ENCODE measurements at places on chromosomes 11 and 22. TPM values are rescaled to one million over a fixed set of nuclear protein-coding genes. Genes with fewer than 3 reads are reported as not detected.

DNA sequence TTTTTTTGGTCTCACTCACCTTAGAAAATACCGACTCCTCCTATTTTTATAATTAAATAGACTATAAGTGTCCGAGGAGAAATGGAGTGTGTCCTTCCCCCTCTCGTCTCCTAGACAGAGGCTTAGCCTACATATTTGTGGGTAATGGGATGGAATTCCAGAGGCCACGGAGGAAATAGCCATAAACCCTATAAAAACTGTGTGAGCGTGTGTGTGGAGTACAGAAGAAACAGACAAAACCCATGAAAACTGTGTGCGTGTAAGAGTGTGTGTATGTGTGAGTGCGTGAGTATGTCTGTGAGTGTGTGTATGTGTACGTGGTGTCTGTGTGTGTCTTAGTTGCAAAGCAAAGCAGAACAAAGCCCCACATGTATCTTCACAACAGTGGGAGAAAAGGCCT lies 883.5 kb downstream of the OPCML start:
- no peak for DNase-seq

DNA sequence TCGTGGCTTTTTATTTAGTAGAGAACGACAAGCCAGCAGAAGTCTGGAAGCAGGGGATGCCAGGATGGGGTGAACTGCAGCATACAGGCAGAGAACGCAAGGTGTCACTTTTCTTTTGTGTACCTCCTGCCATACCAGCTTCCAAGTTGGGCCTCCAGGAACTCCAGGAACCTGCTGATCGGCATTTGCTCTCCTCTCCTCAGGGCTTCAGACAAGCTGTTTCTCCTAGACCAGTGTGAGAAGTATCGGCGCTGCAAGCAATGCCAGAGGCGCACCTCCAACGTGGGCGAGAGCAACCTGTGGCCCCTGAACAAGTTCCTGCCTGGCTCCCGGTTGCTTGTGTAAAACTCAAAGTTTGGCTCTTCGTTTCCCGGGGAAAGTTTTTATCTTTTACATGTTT lies 47.7 kb downstream of the CCDC81 start:
- DNase-seq: no peak

The TNNT3 gene
- 0.09 TPM for polyA plus RNA-seq

The NAALAD2 gene
- not detected for polyA plus RNA-seq

DNA sequence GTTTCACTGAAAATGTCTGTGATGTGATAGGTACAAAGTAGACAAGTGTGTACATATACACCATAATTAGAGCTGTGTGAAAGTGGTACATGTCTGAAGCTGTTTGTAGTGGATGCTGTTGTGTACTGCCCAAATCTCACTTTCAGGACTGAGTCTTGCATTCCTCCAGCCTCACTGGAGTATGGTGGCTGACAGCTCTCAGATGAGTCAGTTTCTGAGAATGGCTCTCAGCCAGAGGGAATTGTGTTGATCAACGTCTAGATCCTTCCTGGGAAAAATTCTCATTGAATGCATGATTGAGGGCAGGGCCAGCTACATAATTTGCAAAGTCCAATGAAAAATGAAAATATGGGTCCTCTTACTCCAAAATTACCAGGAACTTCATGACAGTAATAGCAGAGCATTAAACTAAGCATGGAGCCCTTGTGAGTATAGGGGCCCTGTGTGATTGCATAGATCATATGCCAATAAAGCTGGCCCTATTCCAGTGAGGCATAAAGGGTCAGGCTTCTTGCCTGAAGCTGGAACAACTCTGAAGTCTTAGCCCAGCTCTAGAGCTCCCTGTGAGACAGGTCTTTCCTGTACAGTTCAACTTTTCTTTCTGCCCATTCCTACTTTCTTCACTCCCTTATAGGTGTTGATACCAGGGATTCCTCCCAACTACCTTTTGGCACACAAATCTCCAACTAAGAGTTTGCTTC lies 10.8 kb upstream of the CYP2R1 start:
- DNase-seq: no peak

GRCh38 chr11:74849525-74850391 lies 99.1 kb downstream of the XRRA1 start:
- no peak for DNase-seq

DNA sequence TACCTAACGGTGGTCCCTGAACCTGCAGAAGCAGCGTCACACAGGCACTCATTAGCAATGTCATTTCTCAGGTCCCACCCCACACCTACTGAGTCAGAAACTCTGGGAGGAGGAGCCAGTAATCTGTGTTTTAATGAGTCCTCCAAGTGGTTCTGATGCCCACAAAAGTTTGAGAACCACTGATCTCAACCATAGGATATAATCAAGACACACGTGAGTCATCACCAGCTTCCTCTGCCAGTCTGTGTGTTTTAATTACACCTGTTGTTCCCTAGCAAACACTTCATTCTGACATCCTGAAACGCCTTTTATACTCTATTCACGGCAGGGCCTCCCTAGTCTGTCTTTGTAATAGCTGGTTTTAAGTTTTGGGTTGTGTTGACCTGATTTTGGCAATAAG lies 5.8 kb downstream of the TECTA start:
- no peak for DNase-seq

- no peak for DNase-seq
Observed at GRCh38 chr11:102836290-102836875, 7.0 kb downstream of the MMP3 start.

DNA sequence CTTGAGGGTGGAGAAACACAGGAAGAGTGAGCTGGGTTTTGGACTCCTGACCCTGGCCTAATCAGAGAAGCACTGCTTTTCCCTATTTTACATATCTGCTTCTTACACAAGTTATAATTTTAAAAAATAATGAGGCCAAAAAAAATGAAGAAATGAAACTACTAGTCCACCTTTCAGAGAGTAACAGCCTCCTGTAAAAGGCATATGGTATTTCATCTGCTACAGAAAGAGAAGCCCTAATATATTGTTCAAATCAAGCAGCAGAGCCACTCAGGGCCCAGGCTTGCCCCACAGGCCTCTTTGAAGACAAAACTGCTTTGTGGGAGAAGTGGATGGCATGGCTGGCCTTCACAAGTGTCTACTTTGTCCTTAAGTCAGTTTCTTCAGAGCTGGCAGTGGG lies 10.0 kb downstream of the DIXDC1 start:
- no peak for DNase-seq

DNA sequence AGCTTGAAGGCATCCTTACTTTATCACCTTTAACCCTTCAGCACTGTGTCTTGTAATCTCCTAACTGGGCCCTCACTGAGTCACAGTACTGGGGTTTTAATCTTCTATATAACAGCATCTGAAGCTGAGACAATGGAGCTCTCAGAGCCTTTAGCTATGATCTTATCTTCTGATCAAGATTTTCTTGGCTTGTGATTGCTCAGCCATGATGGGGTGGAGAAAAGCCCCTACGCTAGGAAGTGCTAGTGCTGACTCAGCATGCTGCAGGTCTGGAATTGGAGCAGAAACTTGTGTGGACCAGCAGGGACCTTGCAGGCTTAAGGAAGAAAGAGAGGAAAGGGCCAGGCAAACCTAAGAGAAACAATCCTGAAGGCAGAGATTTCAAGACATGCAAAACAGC lies 71.7 kb upstream of the EED start:
- DNase-seq: no peak

DNA sequence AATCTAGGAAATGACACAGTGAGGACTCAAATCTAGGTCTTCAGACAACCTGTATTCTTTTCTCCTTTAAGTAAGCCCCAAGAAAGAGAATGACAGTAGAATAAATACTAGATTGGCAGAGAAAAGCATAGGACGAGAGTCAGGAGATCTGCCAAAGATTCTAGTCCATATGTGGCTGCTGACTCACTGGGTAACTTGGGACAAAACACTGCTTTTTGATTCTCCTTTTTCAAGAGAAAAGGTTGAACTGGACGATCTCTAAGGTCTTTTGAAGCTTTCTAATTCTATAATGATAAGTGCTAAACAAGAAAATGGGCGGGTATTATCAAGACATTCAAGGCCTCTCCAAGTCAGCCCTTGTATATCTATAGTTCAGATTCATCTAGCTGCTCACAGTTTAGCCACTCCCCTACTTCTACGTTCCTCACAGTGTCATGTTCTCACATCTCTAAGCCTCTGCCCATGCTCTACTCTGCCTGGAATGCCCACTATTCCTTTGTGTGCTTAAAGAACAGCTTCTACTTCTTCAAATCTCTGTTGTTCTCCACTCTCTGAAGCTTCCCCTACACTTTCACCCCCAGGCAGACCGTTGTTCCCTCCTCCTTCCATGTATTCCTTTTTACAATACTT lies 53.0 kb downstream of the RELT start:
- DNase-seq: no peak

DNA sequence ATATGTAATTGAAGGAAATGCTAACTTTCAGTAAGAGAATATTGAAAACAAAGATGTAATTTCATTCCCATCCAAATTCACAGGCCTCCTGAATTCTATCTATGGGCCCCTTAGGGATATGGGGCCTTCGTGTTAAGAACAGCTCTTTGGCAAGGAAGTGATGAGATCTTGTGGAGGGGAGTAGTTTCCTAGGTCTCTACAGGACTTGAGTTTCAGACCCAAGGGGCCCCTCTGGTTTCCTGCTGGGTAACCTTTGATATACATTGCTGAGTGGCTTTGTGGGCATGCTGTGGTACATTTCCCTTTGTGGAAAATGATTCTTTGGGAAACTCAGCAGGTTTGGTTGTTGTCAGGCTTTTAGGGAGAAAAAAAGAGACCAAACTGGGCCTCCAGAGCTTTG lies 6.2 kb downstream of the STIM1 start:
- no peak for DNase-seq

DNA sequence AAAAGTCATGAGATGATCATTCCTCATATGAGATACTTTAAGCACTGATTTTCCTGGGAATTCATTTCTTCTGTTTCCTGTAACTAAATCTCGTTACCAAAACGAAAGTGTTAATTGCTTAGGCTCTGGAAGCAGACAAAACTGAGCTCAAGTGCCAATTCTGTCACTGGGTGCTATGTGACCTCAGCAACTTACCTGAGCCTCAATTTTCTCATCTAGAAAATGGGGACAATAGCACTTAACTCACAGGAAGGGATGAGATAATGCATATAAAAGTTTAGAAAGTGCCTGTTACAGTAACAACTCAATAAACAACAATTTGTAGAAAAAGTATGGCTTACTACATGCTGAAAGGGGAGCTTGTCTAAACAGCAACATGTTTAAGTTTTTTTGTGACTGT lies 170.2 kb upstream of the MTMR2 start:
- DNase-seq: no peak

DNA sequence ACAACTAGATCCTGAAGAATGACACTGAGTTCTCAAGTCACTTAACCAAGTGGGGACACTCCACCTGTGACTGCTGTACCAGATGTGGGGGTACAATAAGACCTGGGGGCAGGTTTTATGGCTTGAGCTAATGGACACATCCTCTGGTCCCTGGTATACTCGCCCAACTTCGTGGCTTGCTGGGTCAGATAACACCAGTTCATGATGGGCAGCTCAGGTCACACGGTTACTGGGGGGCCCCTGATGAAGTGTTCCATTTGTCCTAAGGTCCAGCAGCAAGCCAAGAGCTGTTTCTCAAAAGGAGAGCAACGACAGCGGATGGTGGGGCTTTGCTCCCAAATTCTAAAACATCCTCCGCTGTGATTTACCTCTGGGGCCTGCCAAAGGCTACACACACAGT lies 1368.4 kb downstream of the BRD1 start:
- no peak for DNase-seq

DNA sequence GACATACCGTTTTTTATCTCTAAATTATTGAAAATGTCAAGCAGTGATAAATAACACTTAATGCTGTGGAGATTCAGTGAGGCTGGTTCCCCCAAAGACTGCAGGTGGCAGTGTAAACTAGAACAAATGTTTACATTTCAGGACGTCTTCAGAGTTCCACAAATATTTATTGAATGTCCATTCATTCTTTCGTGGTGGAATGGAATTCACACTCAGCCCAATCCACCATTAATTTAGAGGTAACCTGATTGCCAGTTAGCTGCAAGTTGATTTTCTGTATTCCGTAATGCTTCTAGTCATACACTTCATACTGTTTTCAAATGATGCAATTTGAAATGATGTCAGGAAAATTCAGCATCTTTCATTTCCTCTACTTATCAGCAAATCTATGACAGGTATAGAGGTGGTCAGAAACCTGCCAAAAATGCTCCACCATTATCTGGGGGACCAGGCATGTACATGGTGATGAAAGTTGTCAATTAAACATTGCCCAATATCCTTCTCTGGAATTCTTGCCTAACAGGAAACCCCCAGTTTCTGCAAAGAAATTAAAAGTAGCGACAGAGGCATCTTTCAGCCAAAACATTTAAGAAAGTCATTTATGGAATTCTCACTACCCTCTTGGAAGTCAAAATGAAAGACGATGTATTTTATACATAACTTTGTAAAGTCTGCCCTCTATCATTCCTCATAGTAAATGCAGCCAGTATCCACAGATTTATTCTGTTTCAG lies 94.3 kb upstream of the BMAL1 start:
- no peak for DNase-seq

DNA sequence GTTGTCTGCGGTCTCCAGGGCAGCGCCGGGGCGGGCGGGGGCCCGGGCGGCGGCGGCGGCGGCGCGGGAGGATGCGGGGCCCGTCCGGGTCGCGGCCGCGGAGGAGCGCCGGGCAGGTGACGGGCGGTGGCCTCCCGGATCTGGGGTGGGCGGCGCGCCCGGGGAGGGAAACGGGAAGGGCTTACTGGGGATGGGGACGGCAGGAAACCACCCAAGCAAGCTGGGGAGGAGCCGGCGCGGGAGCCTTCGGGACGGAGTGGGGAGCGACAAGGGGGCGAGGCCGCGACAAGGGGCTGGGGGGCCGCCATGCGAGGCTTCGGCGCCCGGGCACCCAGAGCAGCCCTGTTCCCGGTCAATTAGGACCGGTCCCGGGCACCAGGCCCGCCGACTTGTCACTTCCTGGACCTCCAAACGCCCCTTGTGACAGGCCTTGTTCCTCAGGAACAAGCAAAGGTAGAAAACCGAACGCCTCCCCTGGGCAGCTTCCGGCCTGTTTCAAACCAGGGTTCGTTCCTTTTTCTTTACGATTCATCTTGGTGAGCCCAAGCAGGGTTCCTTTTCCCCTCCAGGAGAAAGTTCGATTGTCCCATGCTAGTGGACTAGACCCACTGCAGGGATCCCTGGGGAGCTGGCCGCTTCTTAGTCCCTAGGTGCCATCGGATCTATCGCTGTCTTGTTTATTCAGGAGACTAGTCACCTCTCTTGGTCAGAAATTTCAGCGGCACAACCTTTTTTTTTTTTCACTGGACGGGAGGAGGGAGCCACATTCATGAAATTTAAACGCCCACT lies 492 bp downstream of the JHY start:
- DNase-seq: no peak

The RAC2 gene
- 71.9 TPM for polyA plus RNA-seq

- DNase-seq: no peak
Observed at GRCh38 chr22:45848904-45849303, 128.1 kb downstream of the WNT7B start.

The TRIM44 gene
- polyA plus RNA-seq: 40.4 TPM
